Fibroblast of gingiva (primary cell): ENCODE measurements at places on chromosomes 7 and 10.

DNA sequence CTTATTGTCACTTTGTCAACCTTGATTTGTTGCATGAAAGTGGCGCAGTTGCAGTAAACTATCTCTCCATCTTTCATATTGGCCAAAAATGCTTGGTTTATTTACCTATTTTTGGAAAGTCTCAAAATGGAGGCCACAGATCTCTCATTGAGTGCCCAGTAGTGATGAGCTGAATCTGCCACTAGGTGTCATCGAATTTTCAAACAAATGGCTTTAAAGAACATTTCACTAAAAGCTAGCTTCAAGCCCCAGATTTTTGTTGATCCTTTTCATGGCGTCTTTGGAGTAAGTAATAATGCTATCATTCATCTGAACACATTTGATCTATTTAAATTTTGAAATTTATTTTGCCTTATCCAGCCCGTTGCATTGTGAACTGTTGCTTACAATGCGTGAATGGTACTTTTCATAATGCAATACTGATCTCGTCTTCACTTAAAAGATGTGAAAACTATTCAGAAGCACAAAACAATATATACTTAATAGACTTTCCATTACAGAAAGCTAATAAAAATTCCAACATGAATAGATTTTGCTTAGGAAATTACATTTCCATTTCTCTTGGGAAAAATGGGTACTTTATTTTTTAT is 236.2 kb downstream of the DNAJB9 start:
- DNase-seq: no peak

GRCh38 chr10:89532476-89532875 is 2.9 kb downstream of the SLC16A12 start:
- DNase-seq: no peak

DNA sequence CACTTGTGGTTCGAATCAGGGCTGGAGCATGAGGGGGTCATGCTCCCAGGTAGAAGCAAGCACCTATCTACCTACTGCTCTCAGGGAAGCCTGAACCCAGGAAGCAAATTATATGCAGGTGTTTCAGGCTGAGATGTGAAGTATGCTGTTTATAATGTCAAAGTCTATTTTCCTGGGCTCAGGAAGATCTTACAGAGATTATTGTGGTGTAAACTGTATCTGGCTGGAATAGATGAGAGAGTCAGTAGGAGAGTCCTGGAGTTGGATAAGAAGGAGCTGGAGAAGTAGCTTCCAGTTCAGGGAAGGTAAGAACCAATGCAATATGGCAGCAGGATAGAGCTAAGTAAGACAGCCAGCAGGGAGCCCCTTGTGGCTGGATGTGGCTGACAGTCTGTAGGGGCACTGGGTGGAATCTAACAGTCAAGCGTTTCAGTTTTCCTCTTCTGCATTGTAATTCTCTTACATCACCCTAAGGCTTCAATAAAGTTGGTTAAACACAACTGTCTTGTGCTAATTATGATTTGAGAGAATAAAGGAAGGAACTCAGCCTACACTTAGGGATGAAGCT is 105.9 kb upstream of the EEPD1 start:
- DNase-seq: peak; percentile 10

DNA sequence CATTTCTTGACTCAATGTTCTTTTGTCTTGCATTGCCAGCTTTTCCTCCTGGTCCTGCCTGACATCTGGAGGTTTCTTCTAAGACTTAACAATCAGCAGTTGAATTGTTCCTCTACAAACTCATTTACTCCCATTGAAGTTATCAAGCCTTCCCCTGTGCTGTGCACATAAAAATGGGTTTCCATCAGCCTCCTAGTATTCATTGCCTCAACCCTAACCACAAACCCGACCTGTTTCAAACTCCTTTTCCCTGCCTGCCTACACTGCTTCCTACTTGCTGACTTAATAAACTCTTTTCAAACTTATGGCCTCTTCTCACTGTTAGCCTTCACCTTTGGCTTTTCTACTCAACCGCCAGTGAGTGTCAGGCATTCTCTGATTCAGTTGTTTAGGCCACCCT is 9.4 kb upstream of the CDK6 start:
- no peak for DNase-seq

- DNase-seq: no peak
Measured at GRCh38 chr7:117774943-117775342, 98.3 kb downstream of the CTTNBP2 start.

- no peak for DNase-seq
Measured at GRCh38 chr10:127089446-127089845, 106.9 kb downstream of the INSYN2A start.

- no peak for DNase-seq
Measured at GRCh38 chr10:99084161-99084560, 151.5 kb downstream of the HPSE2 start.

GRCh38 chr7:19561121-19561805 is 147.6 kb downstream of the POLR1F start:
- DNase-seq: peak; percentile 87

- no peak for DNase-seq
Measured at GRCh38 chr7:52741670-52742290, 293.7 kb upstream of the POM121L12 start.

GRCh38 chr7:138072726-138073125 is 3.5 kb upstream of the AKR1D1 start:
- DNase-seq: no peak

- no peak for DNase-seq
Measured at GRCh38 chr7:47066976-47067614, 514.8 kb downstream of the TNS3 start.

DNA sequence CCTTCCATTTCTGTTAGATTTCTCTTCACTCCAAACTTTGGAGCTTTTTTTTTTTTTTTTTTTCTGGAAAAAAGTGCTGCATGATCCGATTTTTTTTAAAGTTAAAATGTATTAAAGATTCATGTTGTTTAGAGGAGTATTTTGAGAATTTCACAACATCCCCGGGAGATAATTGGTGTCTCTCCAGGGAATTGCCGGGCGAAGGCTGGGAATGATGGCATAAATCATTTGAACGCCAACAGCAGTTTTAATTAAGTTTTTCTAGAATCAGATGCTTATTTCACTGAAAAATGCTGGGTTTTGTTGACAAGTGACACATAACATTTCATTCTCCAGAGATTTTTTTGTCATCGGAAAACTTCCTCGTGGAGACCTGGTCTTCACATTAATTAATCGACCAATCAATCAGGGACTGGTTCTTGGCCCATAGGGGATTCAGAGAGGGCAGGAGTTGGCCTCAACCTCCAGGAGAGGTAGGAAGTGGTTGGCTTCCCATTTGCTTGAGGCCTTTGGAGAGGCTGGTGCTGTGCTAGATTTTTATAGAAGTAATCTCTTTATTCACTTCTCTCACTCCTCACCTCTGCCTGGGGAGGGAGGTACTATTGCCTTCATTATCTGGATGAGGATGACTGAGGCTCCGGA is 439.4 kb downstream of the TYW1 start:
- DNase-seq: no peak

DNA sequence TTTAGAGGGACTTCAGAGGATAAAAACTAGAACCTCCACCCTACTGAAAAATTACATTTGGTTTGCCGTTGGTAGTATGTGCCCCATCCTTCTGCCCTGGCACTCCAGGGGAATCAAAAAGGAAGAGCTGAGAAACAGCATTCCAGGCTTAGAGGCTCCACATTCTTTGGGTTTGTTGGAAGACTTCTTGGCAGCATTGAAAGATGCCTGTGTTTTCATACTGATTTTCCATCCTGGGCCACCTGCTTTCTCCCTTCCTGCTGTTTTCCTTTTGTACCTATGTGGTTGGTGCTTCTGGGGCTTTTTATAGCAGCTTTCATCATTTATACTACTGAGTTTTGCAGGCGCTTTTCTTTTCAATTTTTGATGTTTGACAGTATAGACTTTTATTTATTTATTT is 61.7 kb downstream of the AUTS2 start:
- DNase-seq: no peak

DNA sequence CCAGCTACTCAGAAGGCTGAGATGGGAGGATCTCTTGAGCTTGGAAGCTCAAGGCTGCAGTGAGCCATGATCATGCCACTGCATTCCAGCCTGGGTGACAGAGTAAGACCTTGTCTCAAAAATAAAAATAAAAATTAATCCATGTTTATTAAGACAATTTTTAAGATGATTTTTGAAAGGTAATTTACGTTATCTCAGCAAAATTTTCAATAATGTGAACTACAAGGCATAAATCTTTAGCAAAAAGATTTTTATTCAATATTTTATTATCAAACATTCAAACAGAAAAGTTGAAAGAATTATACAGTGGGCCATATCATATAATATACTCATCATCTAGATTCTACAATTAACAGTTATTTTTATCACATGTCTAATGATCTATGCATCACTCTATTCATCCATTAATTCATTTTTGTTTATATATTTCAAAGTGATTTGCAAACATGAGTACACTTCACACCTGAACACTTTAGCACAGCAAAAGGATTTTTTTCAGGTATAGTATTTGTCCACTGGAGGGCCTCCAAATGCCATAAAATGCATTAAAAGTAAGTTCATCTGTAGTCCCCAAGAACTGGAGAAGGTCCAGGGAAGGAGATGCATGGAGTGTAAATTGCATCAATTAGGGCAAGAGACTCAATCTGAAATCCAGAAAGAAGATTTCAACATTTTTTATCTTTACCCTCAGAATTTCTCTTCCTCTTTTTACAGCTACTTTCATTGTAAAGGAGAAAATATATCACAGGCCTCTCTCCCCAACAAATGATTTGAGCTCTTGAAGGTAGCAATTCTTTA is 38.6 kb upstream of the RSBN1L start:
- DNase-seq: peak; percentile 50

GRCh38 chr7:99672573-99672972 is 7.2 kb downstream of the CYP3A5 start:
- DNase-seq: no peak

DNA sequence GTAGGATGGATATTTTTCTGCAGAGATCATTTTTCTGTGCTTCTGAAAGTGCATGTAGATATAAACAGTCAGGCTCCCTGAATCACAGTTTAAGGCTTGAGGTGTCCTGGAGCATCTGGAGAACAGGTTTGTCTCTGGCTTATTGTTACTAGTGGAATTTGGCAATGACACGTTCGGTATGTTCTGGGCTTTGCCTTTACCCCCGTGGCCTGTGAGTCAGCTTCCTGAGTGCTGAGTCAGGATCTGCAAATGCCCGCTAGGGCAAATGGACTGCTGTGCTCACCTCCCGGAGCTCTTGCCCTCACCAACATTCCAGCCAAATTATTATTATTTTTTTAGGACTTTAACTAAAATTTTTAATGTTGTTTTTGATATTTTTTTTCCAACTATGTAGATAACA is 192.5 kb upstream of the PRSS1 start:
- DNase-seq: peak; percentile 99

DNA sequence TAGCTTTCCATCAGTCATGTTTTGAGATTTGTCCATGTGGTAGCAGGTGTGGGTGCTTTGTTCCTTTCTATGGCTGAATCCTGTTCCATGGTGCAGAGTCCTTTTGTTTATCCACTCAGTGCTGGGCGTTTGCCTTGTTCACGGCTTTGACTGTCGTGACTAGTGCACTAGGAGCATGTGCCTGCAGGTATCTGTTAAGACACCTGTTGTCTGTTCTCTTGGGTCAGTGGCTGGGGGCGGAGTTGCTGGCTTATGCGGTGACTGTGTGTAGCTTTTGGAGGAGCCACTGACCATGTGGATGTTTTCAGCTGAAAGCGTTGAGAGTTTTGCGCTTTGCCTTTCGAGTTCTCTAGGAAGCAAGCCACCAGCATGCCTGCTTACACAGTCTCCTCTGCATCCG is 573.1 kb upstream of the FOXK1 start:
- no peak for DNase-seq

DNA sequence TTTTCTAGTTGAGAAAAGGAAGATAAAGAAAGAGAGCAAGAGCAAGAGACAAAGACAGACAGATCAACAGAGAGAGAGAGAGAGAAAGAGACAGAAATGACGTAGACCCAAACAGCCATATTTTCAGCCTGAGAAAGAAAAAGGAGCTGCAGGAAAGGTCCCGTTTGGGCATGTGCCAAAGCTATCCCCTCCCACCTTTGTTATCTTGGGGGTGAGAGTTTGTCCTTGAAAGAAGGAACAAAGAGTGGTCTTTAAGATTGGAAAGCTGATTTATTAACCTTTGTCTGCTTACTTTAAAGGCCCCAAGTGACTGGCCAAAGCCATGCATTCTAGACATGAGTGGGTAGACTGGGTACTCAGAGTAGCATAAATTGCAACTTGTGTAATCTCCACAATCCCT is 98.2 kb downstream of the AOAH start:
- DNase-seq: no peak

GRCh38 chr7:24255139-24255538 is 28.9 kb upstream of the NPY start:
- no peak for DNase-seq

- no peak for DNase-seq
Measured at GRCh38 chr10:7351894-7352293, 58.9 kb downstream of the SFMBT2 start.

GRCh38 chr10:3961082-3961481 is 176.1 kb upstream of the KLF6 start:
- DNase-seq: no peak

DNA sequence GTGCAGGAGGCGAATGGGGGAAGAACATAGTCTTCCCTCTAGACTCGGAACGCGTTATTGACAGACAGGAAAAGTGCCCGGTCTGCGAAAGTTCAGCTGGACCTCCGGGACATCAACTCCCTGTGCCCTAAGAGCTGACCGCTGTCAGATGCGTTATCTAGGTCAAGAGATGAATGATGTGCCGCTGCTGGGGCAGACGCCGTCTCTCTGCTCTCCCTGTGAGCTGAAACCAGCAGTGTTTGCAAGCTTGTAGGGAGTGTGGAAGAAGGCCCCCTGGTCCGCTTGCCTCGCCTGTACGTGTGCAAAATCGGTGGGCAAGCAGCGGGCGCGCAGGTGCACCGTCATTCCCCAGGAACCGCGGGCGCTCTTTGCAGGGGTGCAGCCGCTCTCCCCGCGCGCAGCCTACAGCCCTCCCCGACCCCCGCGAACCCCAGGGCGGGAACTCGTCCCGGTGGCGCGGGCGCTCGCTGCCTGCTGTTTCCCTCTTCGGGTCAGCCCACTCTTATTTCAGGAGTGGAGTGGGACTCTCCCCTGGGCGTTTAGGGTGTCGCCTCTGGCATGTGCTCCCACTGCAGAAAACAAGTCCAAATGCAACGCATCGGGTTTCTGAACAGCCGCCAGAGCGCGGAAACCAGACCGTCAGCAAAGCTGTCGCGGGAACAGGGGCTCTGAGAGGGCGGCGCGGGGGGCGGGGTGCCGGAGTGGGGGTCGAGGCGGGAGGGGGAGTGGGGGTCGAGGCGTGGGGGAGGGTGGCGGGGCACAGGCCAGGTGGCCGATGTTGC is 1.8 kb upstream of the PFKFB3 start:
- peak; percentile 35 for DNase-seq

DNA sequence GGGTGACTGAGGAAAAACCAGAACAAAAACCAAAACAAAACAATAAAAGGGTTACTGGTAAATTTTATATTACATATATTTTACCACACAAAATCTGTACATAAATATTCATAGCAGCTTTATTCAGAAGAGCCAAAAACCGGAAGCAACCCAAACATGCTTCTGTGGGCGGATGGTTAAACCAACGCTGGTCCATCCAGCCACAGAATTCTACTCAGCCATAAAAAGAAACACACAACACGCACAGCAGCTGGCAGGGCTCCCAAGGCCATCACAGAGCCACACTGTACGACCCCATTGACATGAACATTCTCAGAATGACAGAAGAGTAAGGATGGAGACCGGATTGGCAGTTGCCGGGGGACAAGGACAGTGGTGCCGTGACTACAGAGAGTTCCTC is 83.6 kb downstream of the PROSER2 start:
- no peak for DNase-seq

GRCh38 chr7:83394776-83395175 is 232.1 kb upstream of the PCLO start:
- DNase-seq: no peak

- DNase-seq: no peak
Measured at GRCh38 chr10:106396192-106396591, 768.3 kb downstream of the SORCS1 start.
